ENCODE measurements at places on chromosomes 2 and 18.

DNA sequence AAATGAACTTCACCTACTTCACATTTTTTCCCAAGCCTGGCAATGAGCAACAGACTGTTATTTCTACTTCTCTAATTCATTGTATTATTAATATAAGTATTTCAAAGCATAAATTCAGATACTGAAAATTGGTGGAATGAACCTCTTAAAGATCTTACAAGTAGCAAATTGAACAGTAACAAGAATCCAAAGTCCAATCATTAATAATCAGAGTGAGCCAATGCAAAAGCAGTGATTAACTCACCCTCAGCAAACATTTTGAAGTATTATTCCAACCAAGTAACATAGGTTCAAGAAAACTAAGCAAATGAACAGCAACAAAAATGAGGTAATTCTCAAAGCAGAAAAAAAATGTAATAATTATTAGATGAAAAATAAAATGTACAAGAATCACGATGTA, 288.1 kb upstream of the ZC3H15 start:
- no peak for DNase-seq

GRCh38 chr2:219772103-219772635, 144.7 kb downstream of the SLC4A3 start:
- DNase-seq, result peak; percentile 92

DNA sequence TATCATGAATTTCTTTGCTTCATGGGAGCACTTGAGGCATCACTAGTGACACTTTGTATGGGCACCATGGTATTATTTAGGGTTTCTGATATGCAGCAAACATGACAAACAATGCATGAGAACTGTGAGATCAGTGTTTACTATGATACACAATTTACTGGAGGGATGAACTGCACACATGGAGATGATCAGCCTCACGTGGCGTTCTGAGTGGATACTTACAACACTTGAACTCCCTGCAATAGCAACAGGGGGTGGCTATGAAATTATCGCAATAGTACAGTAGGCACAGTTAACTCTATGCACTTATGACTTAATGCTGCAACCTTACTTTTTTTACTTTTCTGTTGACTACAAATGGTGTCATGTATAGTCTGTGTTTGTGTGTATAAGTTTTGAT, 18.5 kb upstream of the UGT1A8 start:
- no peak for DNase-seq

GRCh38 chr2:204849892-204850291, 304.6 kb downstream of the PARD3B start:
- DNase-seq, result no peak

DNA sequence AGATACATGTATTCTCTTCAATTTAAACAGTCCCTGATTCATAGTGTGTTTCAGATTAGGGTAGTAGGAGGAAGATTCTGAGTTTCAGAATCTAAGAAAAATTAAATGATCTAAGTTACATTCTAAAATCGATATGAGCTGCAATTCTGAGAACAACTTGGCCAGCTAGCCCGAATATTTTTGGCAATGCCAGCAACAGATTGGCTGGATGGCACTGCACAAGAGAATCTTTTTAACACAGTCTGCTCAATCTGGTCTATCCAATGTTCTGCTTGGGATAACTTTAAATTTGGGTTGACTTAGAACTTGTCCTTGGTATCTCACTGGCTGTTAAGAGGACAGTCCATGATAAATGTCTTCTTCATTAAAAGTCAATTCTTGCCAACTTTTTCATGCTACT, 853.9 kb downstream of the NRXN1 start:
- no peak for DNase-seq

All from NCI-H1694 (cell line).